ENCODE measurements at places on chromosomes 12 and 14.

- H3K4me3 ChIP-seq = no peak overlapping the region
- DNase-seq = no peak
- H3K4me1 ChIP-seq = no peaks in the 10 kb centered on the region
Observed at GRCh38 chr12:3580094-3580749, 89.2 kb downstream of the PRMT8 start.

DNA sequence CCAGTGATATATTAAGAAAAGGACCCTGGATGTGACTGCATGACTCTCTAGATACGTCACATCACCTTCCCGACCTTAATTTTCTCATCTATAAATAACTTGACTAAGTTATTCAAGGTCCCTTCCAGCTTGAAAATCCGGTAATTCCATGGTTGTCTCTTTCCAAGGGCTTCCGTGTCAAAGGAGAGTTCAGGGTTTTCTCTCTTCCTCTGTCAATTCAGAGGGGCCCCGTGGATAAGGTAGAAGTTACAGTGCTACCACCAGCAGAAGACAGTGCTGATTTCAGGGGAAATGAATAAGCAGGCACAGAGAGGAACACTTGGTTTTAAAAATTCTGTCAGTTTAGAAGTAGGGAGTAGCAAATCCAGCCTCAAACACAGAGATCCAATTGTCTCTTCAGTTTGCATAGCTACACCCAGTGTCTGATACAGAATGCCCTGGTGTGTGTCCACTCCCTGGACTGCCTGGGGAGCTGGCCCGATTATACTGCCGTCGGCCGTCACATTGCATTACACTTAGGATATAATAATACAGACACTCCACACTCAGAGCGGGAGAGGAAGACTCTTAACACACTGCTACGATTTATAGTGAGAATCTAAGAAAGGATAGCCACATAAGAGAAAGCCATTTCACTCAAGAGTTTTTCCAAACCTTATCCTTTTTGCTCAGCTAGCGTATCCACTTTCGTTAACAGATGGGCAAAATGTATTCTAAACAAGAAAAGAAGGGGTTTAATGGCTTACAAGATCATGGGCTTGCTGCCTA is 54.7 kb upstream of the GTF2A1 start:
- H3K27me3 ChIP-seq = no peaks in the 10 kb centered on the region
- no peaks in the 10 kb centered on the region for H3K36me3 ChIP-seq
- H3K4me1 ChIP-seq = no peaks in the 10 kb centered on the region
- DNase-seq = no peak
- no peak overlapping the region for H3K4me3 ChIP-seq
- H3K27ac ChIP-seq = no peak overlapping the region

DNA sequence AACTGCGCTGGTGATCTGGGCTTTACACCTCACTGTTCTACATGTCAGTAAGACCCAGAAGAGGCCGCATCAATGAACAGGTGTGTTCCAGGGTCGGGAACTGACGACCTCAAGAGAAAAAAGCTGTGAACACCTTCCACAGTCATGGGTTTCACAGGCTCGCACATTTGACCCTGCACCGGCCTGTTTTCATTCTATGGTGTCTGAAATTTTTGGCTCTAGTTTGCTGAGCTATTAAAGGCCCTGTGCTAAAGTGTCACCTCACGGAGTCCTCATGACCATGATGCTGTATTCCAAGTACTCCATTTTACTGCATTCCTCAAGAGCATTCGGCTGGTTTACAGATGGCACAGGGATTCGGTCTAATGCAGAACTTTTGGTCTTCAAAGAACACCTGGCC is 78.9 kb downstream of the KDM2B start:
- no peaks in the 10 kb centered on the region for H3K4me1 ChIP-seq
- H3K27ac ChIP-seq = no peak overlapping the region
- H3K27me3 ChIP-seq = no peaks in the 10 kb centered on the region
- DNase-seq = no peak
- H3K36me3 ChIP-seq = no peaks in the 10 kb centered on the region

- H3K4me1 ChIP-seq = peaks cover 69% of the 10 kb centered on the region
- peak overlapping the region; percentile 70 for H3K4me3 ChIP-seq
- H3K27me3 ChIP-seq = no peaks in the 10 kb centered on the region
- no peak for DNase-seq
- no peaks in the 10 kb centered on the region for H3K36me3 ChIP-seq
- H3K27ac ChIP-seq = peak overlapping the region; percentile 99
Observed at GRCh38 chr12:47811581-47812484, 7.9 kb downstream of the HDAC7 start.

DNA sequence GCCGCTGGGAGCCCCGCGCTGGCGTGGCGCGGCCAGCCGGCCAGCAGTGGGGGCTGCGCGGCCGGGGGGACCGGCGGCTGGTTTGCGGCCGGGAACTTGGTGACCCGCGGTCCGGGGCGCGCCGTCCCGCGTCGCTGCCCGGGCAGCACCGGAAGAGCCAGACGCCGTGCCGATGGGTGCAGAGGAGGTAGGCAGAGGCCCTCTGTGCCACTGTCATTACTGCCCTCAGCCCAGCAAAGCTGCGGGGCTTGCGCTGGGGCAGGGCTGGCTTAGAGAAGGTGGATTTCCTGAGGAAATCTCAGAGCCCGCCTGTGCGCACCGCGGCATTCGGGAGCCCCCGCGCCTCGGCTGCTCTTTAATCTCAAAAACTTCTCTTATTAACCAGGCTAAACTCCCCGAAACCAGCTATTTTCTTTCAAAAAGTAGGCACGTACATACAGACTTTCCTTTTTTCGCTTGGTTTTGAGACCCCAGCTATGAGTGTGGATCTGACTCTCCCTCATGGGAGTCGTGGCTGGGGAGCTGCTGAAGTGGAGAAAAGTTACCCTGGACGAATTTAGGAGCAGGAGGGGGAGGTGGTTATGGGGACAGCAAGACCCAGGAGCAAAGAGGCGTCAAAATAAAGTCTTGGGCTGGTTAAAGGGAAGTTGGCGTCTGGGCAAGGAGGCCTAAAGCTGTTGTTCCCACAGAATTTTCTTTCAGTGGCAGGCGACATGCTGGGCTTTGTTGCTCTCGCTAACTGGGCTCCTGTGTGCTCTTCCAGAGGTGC is 802 bp downstream of the SUSD6 start:
- peak overlapping the region; percentile 90 for H3K4me3 ChIP-seq
- no peaks in the 10 kb centered on the region for H3K36me3 ChIP-seq
- peaks cover 5% of the 10 kb centered on the region for H3K4me1 ChIP-seq
- H3K27me3 ChIP-seq = no peaks in the 10 kb centered on the region
- H3K27ac ChIP-seq = peak overlapping the region; percentile 99

DNA sequence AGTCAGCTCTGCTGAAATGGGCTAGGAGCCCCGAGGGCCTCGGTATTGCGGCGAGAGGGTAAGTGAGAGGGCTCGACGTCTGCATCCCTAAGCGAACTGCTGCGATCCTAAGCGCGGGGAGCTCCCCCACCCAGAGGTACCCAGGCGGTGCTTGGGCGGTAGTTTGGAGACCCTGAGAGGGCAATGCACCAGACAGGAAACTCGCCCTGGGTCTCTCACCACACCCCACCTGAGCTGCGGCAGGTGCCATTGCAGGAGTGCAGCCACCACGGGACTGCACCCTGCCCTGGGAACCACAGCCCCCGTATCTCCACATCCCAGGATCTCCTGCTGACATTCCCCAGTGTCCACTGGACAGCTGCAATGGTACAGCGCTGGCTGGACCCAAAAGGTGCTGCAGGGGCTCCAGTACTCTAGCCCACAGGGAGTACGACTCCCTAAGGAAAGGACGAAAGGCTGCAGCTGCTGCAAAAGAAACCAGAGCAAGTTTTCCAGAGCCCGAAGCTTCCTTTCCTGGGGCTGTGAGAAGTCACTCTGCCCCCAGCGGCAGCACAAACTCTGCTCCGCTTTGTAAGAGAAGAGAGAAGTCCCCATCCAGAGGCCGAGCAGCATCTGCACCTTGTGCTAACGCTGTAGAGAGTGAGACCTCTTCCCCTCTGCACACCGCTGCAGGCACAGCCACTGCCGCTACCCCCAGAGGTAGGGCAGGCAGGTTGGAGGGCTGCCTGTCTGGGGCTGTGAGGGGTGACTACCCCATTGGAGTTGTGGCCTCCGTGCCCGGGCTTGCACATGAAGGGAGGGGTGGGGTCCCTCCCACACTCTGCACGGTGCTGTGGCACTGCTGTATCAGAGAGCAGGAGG is 31.1 kb upstream of the MON2 start:
- no peak for DNase-seq
- no peaks in the 10 kb centered on the region for H3K36me3 ChIP-seq
- peak overlapping the region; percentile 66 for H3K4me3 ChIP-seq

- H3K4me3 ChIP-seq = no peak overlapping the region
- no peaks in the 10 kb centered on the region for H3K4me1 ChIP-seq
- peaks cover 2% of the 10 kb centered on the region for H3K36me3 ChIP-seq
- no peak overlapping the region for H3K27ac ChIP-seq
Observed at GRCh38 chr14:55689981-55690871, 110.2 kb downstream of the KTN1 start.

GRCh38 chr14:47194055-47194454 is 481.4 kb downstream of the MDGA2 start:
- no peaks in the 10 kb centered on the region for H3K36me3 ChIP-seq
- no peaks in the 10 kb centered on the region for H3K27me3 ChIP-seq
- H3K4me1 ChIP-seq = no peaks in the 10 kb centered on the region

GRCh38 chr14:58533446-58533845 is 104.3 kb upstream of the DACT1 start:
- no peak overlapping the region for H3K27ac ChIP-seq
- no peak overlapping the region for H3K4me3 ChIP-seq
- H3K4me1 ChIP-seq = no peaks in the 10 kb centered on the region
- no peak for DNase-seq
- H3K36me3 ChIP-seq = no peaks in the 10 kb centered on the region

DNA sequence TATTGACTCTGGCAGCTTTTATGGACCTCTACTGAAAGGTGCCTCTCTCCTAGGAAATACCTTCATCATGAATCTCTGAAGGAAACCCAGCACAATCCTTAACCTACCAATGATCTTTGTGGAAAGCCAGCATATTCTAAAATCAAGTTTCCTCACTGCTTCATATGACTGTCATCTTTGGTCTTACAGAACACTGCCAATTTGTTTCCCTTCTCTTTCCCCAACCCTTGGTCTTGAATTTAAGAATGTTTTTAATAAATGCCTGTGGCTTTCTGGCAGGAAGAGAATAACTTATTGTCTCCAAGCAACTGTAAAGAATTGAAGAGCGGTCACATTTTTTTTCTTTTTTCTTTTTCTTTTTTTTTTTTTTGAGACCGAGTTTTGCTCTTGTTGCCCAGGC is 427.6 kb downstream of the IPO8 start:
- no peaks in the 10 kb centered on the region for H3K27me3 ChIP-seq
- no peak overlapping the region for H3K27ac ChIP-seq
- H3K36me3 ChIP-seq = no peaks in the 10 kb centered on the region

GRCh38 chr12:82754856-82755255 is 68.2 kb downstream of the TMTC2 start:
- no peaks in the 10 kb centered on the region for H3K4me1 ChIP-seq
- H3K36me3 ChIP-seq = no peaks in the 10 kb centered on the region
- H3K27me3 ChIP-seq = no peaks in the 10 kb centered on the region
- H3K4me3 ChIP-seq = no peak overlapping the region
- DNase-seq = no peak

- H3K27me3 ChIP-seq = no peaks in the 10 kb centered on the region
- peak overlapping the region; percentile 76 for H3K27ac ChIP-seq
- no peaks in the 10 kb centered on the region for H3K36me3 ChIP-seq
- no peak for DNase-seq
- no peaks in the 10 kb centered on the region for H3K4me1 ChIP-seq
Observed at GRCh38 chr14:102819747-102820330, 42.6 kb downstream of the TRAF3 start.

DNA sequence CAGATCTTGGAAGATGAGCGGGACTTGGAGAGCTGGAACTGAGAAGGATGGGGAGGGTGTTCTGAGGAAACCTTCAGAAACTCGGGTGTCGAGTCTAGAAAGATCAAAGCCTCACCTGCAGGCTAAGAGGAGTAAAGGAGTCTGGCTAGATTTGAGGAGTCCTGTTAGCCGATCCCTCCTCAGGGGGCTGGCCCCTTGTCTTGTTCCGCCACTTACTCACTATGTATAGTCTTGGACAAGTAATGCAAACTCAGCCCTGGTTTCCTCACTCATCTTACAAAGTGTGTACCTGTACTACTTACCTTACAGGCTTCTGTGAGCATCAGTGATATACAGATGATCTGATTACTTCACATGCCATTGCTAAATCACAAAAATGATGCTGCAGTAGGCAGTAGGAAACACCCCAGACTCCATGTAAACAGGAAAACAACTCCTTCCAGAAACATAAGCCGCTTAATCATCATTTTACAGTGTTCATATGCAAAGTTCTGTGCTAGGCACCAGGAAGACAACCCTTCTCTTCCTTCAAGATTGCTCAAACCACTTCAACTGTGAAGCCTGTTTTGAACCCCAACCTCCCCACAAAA is 2.0 kb upstream of the SPTLC2 start:
- DNase-seq = no peak
- H3K36me3 ChIP-seq = no peaks in the 10 kb centered on the region
- peaks cover 6% of the 10 kb centered on the region for H3K4me1 ChIP-seq
- no peak overlapping the region for H3K4me3 ChIP-seq
- H3K27me3 ChIP-seq = no peaks in the 10 kb centered on the region

- DNase-seq = no peak
- no peaks in the 10 kb centered on the region for H3K27me3 ChIP-seq
- no peak overlapping the region for H3K4me3 ChIP-seq
- no peaks in the 10 kb centered on the region for H3K36me3 ChIP-seq
Observed at GRCh38 chr14:95440496-95440895, 76.0 kb downstream of the SYNE3 start.

DNA sequence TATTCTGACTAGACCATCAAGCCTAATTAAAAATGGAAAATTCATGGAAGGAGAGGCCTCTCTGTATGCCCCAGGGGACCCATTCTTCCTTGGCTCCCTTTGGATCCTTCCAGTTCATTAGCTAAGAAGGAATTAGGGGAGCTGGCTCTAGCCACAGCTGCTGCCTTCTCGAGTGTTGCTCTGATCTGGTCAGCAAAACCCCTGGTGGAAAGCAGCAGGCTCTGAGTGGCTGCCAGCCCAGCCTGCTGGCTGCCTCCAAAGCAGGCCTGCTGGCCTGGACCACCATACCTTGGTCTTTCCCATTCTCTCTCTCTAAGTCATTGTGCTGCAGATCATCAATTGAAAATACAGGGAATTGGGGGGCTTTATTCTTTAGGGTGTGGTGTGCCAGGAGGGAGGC is 29.0 kb upstream of the AKAP6 start:
- H3K4me1 ChIP-seq = no peaks in the 10 kb centered on the region
- no peak overlapping the region for H3K27ac ChIP-seq

DNA sequence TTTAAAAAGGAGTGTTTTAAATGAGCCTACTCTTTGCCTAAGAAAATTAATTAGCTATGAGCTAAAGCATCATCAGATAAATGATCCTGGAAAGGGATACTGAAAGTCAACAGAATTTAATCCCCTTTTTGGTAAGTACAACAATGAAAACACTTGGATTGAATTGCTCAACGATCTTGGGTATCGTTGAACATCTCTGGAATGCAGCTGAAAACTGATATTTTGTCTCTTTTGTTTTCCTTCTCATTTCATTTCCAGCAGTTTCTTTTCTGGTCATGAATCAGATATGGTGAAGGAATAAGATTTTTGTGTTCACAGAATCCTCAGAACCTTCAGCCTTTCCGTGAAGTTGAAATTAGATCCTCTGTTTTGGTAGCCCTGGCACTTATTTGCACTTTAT is 771.2 kb downstream of the FSCB start:
- H3K27me3 ChIP-seq = no peaks in the 10 kb centered on the region
- H3K4me1 ChIP-seq = no peaks in the 10 kb centered on the region
- H3K4me3 ChIP-seq = no peak overlapping the region
- no peak overlapping the region for H3K27ac ChIP-seq

- no peaks in the 10 kb centered on the region for H3K27me3 ChIP-seq
- H3K27ac ChIP-seq = no peak overlapping the region
- no peak overlapping the region for H3K4me3 ChIP-seq
- no peaks in the 10 kb centered on the region for H3K4me1 ChIP-seq
Observed at GRCh38 chr12:19223018-19223417, 93.5 kb downstream of the PLEKHA5 start.

Measured in breast epithelium (tissue), 4 donors.